Activated CD4-positive, alpha-beta T cell treated with anti-CD3 and anti-CD28 coated beads for 36 hours (primary cell): ENCODE measurements at places on chromosomes 13 and 19. TPM values are rescaled to one million over a fixed set of nuclear protein-coding genes. Genes with fewer than 3 reads are reported as not detected.

DNA sequence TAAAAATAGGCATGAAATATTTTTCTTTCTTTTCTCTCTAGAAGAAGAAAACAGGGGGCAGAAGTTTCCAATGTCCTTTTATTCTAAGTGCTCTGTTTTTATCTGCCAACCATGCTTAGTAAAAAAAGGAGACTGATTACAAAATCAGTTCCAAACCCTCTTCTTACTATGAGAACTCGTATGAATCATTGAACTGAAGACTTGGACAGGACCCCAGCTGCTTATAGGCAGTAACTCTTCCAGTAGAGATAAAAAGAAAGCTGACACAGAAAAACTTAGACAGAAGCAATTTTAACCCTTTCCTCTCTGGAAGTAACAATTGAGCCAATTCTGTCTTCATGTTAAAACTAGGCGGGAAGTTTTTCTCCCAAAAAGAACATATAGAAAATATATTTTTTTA, 24.5 kb upstream of the FREM2 start:
- no peak overlapping the region for H3K4me3 ChIP-seq
- no peaks in the 10 kb centered on the region for H3K4me1 ChIP-seq
- H3K27ac ChIP-seq, result no peak overlapping the region
- DNase-seq, result no peak
- no peaks in the 10 kb centered on the region for H3K36me3 ChIP-seq

DNA sequence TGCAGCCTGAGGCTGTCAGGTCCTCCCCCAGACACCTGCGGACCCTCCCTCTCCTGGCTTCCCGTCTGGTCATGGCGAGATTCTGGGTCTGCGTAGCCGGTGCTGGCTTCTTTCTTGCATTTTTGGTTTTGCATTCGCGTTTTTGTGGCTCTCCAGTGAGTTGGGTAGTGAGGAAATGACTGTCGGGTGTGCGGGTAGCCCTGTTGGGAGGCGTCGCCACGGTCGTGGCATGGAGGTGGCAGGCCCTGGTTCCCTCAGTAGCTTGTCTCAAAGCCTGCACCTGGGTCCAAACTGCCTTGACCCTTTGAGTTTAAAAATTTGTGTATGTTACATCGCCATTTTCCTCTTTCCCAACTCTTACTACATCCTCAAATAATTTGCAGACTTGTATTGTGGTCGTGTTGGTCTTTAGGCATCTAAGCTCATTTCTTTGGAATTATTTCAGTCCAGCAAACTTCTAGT, 344 bp downstream of the NHLRC3 start:
- peaks cover 41% of the 10 kb centered on the region for H3K4me1 ChIP-seq
- no peaks in the 10 kb centered on the region for H3K27me3 ChIP-seq

DNA sequence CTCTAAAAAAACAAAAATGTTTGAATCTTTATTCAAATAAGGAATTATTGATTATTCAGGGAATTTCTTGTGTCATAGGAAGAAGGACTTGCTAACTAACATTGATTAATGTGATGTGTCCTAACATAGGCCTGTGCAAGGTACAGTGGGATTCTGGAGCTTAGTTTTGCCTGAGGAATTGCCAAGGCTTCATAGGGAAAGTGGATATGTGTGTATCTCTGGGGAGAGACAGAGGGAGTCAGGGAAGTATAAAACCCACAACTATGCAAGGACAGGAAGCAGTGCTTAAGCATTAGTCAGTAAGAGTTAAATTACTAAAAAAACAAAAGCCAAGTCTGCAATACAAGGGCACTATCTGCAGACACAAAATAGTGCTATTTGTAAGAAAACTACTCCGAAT, 59.6 kb downstream of the WDFY2 start:
- H3K4me3 ChIP-seq, result no peak overlapping the region
- H3K36me3 ChIP-seq, result peaks cover 8% of the 10 kb centered on the region
- peak overlapping the region; percentile 74 for H3K27ac ChIP-seq
- peaks cover 45% of the 10 kb centered on the region for H3K4me1 ChIP-seq
- DNase-seq, result no peak

GRCh38 chr19:38251564-38252051, 4.6 kb downstream of the PPP1R14A start:
- no peak for DNase-seq
- H3K4me3 ChIP-seq, result no peak overlapping the region
- H3K27ac ChIP-seq, result no peak overlapping the region
- H3K36me3 ChIP-seq, result no peaks in the 10 kb centered on the region

- no peak for DNase-seq
- H3K36me3 ChIP-seq, result no peaks in the 10 kb centered on the region
- no peaks in the 10 kb centered on the region for H3K27me3 ChIP-seq
- no peak overlapping the region for H3K27ac ChIP-seq
- no peak overlapping the region for H3K4me3 ChIP-seq
These were observed 1459.2 kb upstream of the SLC10A2 start for GRCh38 chr13:104525467-104525866.

GRCh38 chr19:40791349-40791748, 7.6 kb upstream of the EGLN2 start:
- peaks cover 11% of the 10 kb centered on the region for H3K36me3 ChIP-seq
- no peak for DNase-seq
- no peak overlapping the region for H3K27ac ChIP-seq
- no peak overlapping the region for H3K4me3 ChIP-seq

- H3K36me3 ChIP-seq, result no peaks in the 10 kb centered on the region
These were observed 240.3 kb downstream of the DCT start for GRCh38 chr13:94239135-94239534.

DNA sequence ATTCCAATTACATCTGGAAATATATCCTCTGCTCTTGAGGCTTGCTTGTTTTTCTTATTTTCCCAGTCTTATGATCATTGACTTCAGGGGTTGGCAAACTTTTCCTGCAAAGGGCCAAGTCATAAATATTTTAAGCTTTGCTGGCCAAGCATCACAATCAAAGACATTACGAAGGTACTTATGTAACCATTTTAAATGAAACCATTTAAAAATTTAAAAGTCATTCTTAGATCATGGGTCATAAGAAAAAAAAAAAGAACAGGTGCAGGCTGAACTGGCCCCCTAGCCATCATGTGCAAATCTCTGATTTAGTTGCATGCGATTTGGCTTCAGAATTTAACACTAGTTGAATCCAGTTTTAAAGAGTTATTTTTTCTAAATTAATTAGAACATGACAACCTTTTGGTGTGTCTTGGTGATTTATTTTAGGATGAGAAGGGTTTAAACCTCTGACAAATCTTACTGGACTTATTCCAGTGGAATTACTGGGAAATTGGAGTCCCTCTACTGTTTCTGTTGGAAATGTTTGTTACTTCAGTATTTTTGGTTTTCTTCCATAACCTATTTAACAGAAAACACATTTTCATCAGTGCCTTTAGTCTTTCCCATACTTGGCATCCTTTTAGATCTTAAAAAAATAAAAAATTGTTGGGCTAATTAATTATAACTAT, 148.1 kb downstream of the NHLRC3 start:
- DNase-seq, result no peak
- H3K4me3 ChIP-seq, result no peak overlapping the region
- H3K27ac ChIP-seq, result no peak overlapping the region

GRCh38 chr19:47228937-47229675, 1.9 kb downstream of the BBC3 start:
- peaks cover 35% of the 10 kb centered on the region for H3K4me1 ChIP-seq
- peaks cover 6% of the 10 kb centered on the region for H3K36me3 ChIP-seq
- peak; percentile 41 for DNase-seq
- no peak overlapping the region for H3K27ac ChIP-seq
- H3K27me3 ChIP-seq, result no peaks in the 10 kb centered on the region

- H3K4me1 ChIP-seq, result peaks cover 24% of the 10 kb centered on the region
- H3K27ac ChIP-seq, result no peak overlapping the region
- no peaks in the 10 kb centered on the region for H3K36me3 ChIP-seq
- no peak overlapping the region for H3K4me3 ChIP-seq
- peak; percentile 10 for DNase-seq
These were observed 2.0 kb upstream of the MAB21L1 start for GRCh38 chr13:35478271-35479037.

- H3K27ac ChIP-seq, result no peak overlapping the region
- H3K4me3 ChIP-seq, result no peak overlapping the region
- no peak for DNase-seq
- H3K27me3 ChIP-seq, result peaks cover 31% of the 10 kb centered on the region
- peaks cover 4% of the 10 kb centered on the region for H3K4me1 ChIP-seq
These were observed 45.6 kb downstream of the CELF5 start for GRCh38 chr19:3269916-3270671.

DNA sequence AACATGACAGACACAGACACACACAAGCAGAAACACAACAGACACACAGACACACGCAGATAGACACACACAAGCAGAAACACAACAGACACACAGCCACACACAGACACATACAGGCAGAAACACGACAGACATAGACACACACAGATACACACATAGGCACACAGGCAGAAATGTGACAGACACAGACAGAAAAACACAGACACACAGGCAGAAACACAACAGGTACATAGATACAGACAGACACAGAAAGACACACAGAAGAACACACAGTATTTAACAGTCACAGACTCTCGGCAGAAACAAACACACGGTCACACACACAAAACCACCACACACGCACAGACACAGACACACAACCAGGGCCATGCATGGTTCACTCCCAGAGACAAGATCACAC, 905 bp downstream of the TBXA2R start:
- H3K36me3 ChIP-seq, result peaks cover 2% of the 10 kb centered on the region
- peaks cover 2% of the 10 kb centered on the region for H3K27me3 ChIP-seq
- DNase-seq, result no peak
- no peak overlapping the region for H3K27ac ChIP-seq
- H3K4me3 ChIP-seq, result no peak overlapping the region
- H3K4me1 ChIP-seq, result peaks cover 2% of the 10 kb centered on the region

GRCh38 chr13:49652355-49653305, 24.3 kb downstream of the ARL11 start:
- no peak overlapping the region for H3K4me3 ChIP-seq
- no peak overlapping the region for H3K27ac ChIP-seq
- no peaks in the 10 kb centered on the region for H3K36me3 ChIP-seq
- DNase-seq, result peak; percentile 43

DNA sequence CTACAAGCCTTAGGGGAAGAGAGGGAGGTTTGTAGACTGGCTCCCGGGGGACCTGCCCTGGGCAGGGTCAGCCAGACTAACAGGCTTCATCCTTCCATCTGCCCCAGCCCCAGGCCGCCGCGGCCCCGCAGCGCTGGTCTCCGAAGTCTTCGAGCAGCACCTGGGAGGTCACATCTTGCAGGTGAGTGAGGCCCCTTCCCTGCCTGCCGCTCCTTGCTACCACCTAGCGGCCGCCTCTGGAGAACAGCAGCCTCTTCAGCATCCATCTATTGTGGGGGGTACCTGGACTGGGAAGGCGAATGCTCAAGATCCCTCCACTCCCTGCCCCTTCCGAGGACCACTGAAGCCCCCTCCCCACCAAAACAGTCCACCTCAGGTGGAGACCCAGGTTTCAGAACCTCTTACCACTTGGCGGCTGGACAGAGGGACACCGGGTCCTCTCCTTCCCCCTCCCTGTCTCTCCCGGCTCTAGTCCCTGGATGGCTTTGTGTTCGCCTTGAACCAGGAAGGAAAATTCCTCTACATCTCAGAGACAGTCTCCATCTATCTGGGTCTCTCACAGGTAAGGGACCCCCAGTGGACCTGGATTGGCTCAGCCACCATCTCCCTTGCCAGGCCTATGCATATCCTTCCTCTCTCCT, 12.7 kb downstream of the NPAS1 start:
- no peak overlapping the region for H3K27ac ChIP-seq
- DNase-seq, result peak; percentile 80
- H3K27me3 ChIP-seq, result peaks cover 20% of the 10 kb centered on the region
- no peaks in the 10 kb centered on the region for H3K36me3 ChIP-seq
- no peak overlapping the region for H3K4me3 ChIP-seq
- peaks cover 22% of the 10 kb centered on the region for H3K4me1 ChIP-seq

- H3K36me3 ChIP-seq, result peaks cover 42% of the 10 kb centered on the region
- no peak overlapping the region for H3K4me3 ChIP-seq
- no peaks in the 10 kb centered on the region for H3K27me3 ChIP-seq
- DNase-seq, result no peak
- no peak overlapping the region for H3K27ac ChIP-seq
- H3K4me1 ChIP-seq, result no peaks in the 10 kb centered on the region
These were observed 133.7 kb upstream of the MCF2L start for GRCh38 chr13:112835344-112835743.

Gene PRR22
- total RNA-seq, result 5.3 TPM

Gene IGLON5
- 0.28 TPM for total RNA-seq

Gene MBD3L3
- total RNA-seq, result not detected

Gene FAM216B
- not detected for total RNA-seq
